ENCODE measurements at places on chromosomes 5 and 9. TPM values are rescaled to one million over a fixed set of nuclear protein-coding genes. Genes with fewer than 3 reads are reported as not detected.

The SHOC1 gene
- not detected for total RNA-seq

The PAIP1 gene
- total RNA-seq = 93.6 TPM

The DND1 gene
- 3.5 TPM for total RNA-seq

The ZNF658 gene
- not detected for total RNA-seq

The GCNT4 gene
- total RNA-seq = 0.43 TPM

GRCh38 chr9:35755071-35755470, 995 bp upstream of the MSMP start:
- no peak for DNase-seq

DNA sequence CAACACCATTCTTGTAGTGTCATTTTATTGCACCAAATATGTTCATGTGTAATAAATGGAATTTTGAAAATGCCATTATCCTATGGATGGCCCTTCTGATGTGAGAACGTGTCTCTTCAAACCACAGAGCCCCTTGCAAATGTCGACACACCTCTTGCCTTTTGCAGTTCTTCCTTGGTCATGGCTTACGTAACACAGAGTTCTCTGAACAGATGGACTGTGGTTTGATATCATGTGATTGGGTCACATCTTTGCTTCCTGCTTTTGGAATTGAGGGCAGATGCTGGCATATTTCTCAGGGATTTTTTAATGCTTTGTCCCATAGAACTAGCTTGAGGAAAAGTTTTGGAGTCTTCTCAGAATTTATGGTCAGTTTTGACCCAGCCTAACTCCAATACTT, 4.6 kb downstream of the TGFBR1 start:
- DNase-seq = no peak

GRCh38 chr5:158340608-158341007, 481.7 kb upstream of the CLINT1 start:
- no peak for DNase-seq

DNA sequence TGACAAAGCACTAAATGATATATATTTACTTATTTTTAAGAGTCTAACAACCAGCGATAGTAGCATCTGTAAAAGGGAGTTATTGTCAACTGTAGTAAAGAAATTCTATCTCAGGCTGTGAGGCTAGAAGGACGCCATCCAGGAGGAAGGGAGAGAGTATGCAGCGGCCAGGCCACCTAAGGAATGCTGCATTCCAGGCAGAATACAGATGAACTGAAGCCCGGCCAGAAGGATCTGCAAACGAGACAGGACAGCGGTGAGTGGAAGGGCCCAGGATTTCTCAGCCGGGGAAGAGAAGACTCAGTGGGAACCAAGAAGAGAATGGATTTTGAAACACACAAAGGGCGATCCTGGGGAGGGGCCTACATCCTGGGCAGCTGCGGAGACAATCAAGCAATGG, 7.4 kb downstream of the RETREG1 start:
- no peak for DNase-seq

GRCh38 chr5:154811653-154812465, 38.5 kb downstream of the FAXDC2 start:
- peak; percentile 76 for DNase-seq

GRCh38 chr5:147101659-147102369, 133.0 kb upstream of the STK32A start:
- no peak for DNase-seq

GRCh38 chr5:34609951-34610441, 46.1 kb upstream of the RAI14 start:
- DNase-seq = no peak

DNA sequence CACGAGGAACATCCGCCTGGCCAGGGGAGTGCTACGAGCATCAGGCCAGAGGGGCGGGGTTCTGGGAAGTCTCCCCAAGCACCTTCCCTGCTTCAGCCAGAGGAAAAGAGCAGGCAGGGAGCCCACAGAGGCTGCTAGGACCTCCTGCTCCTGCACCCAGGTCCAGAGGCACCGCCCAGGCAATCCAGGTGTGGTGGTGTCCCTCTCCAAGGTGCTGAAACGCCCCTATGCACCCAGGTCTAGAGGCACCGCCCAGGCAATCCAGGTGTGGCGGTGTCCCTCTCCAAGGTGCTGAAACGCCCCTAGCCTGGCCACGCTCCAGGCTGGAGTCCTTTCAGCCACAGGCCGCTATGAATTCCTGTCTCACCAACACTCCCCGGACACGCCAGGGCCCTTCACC, 10.7 kb upstream of the UBAC1 start:
- no peak for DNase-seq

DNA sequence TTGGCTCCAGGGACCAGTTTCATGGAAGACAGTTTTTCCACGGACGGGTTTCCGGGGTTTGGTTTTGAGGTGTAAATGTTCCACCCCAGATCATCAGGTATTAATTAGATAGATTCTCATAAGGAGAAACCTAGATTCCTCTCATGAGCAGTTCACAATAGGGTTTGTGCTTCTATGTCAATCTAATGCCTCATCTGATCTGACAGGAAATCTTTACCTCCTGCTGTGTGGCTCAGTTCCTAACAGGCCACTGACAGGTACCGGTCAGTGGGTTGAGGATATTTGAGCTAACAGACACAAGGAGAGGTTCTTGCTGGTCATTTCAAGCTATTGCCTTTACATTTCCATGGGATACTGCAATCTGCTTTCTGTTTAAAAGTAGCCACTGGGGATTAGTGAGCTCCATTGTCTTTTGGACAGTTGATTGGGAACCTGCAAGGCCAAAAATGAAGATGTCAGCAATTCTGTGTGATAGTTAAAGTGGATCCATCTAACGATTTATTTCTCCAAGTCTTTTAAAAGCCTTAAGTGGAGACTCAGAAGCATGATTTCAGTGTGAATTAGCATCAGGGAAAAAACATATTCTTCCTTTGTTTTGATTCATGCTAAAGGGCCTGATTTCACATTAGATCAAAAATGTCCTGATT, 38.6 kb downstream of the MRPS30 start:
- DNase-seq = no peak

DNA sequence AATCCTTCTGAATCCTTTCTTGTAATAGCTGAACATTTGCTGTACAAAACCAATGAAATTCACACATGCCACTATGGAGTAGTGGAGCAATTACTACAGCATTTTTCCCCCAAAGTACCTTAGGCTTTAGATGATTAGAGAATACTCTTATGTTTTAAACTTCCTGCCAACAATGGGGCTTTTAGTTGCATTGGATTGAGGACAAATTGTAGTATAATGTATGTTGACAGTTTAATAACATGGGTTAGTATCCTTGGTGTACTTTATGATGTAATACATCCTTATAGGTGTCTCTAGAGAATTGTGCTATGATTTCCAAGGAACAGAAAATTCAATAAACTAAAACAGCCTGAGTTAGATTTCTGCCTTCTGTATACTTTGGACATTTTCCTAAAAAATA, 422.7 kb upstream of the GRAMD2B start:
- no peak for DNase-seq

DNA sequence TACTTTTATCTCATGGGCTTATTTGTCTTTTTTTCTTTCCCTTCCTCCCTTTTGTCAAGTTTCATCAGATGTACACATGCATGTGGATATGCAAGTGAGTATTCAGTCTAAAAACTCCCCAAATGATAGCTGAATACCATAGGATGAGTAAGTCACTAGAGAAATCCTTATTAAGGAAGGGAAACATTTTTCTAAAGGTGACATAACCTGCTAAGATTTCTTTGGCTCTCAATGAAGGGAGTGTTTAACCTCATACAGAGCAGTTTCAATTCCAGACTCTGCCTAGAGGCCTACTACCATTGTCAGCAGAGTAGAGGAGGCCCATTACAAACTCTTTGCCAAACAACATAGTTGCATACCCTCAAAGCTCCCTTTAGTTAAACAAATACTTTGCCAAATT, 192.4 kb downstream of the ARHGEF28 start:
- DNase-seq = no peak

DNA sequence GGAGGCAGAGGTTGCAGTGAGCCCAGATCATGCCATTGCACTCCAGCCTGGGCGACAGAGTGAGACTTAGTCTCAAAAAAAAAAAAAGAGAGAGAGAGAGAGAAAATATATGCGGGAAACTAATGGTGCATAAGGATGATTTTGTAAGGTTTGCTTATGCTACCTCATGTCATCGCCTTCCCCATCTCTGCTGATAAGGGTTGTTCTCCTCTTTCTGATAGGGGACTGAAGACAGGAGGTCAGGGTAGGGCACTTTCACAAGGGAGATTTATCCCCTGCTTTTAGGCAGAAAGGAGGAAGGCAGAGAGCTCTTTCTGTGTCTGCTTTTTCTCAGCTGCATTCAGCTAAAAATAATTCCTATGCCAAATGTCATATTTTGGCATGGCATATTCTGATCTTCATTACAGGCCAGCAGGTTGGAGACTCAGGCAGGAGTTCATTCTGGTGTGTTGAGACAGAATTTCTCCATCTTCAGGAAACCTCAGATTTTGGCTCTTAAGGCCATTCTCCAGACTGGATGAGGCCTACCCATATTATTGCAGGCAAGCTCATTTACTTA, 220.2 kb downstream of the AUH start:
- DNase-seq = no peak

DNA sequence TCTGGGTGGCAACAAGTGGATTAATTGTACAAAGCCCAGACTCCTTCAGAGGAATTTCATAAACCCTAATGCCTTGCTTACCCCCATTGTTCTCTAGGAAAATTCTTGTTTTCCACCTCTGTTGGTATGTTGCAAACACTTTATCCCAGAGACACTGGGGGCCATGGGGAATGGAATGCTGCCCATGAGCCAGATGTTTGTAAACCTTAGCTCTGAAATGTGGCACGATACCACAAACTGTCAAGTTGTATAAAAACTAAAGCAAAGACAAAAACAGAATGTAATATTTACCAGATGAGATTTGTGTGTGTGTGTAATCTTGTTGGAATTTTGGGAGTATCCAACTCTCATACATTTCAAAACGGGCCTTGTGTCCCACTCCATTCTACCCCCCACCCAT, 465.0 kb downstream of the EBF1 start:
- DNase-seq = no peak

DNA sequence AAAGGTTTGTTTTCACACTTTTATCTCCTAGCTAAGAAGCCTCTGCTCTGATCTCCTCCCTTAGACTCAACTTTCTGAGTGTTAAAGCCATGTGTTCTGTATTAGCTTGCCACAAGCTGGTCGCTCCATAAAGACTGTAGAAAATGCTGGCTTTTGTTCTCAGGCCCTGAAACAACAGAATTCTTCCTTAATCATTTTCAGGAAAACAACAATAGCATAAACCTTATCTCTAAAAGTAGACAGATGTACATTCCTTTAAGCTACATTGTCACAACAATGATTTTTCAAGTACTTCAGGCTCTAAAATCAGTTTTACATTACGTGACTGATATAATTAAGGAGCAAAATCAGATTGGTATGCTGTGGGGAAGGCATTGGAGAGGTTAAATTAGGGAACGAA, 41.9 kb downstream of the VCAN start:
- DNase-seq = no peak
